Kidney (tissue), 22 donors: ENCODE measurements at places on chromosomes 6 and 20. TPM values are rescaled to one million over a fixed set of nuclear protein-coding genes. Genes with fewer than 3 reads are reported as not detected.

ADTRP gene
- total RNA-seq = 2.7 TPM

WFDC10B gene
- total RNA-seq = 0.60 TPM

ULBP3 gene
- total RNA-seq = 5.0 TPM

MPIG6B gene
- total RNA-seq = 0.60 TPM

LAMA4 gene
- total RNA-seq = 20.7 TPM

VSTM2L gene
- 4.1 TPM for total RNA-seq

FOXA2 gene
- 0.13 TPM for total RNA-seq

CRISP3 gene
- not detected for total RNA-seq

PNISR gene
- total RNA-seq = 97.1 TPM

GNRH2 gene
- not detected for total RNA-seq

CCN6 gene
- 6.7 TPM for total RNA-seq

HMGCLL1 gene
- total RNA-seq = 0.94 TPM

KHDC1L gene
- not detected for total RNA-seq

MCCD1 gene
- total RNA-seq = 3.5 TPM
